Upper lobe of right lung (tissue), 1 donor: ENCODE measurements at places on chromosomes 6 and 20. TPM values are rescaled to one million over a fixed set of nuclear protein-coding genes. Genes with fewer than 3 reads are reported as not detected.
A peak's percentile ranks its signal among the peaks of the same experiment; 100 is the strongest.

CAGE1 gene
- not detected for total RNA-seq

SLC22A23 gene
- 19.2 TPM for total RNA-seq

SCAF8 gene
- total RNA-seq: 38.8 TPM

R3HDML gene
- total RNA-seq: not detected

AVP gene
- not detected for total RNA-seq

DNMT3B gene
- 0.84 TPM for total RNA-seq

GRCh38 chr6:25366903-25367545 lies 87.8 kb downstream of the CARMIL1 start:
- no peak overlapping the region for H3K4me3 ChIP-seq
- H3K27ac ChIP-seq: no peak overlapping the region
- H3K36me3 ChIP-seq: no peaks in the 10 kb centered on the region
- H3K27me3 ChIP-seq: no peaks in the 10 kb centered on the region
- no peak for DNase-seq
- H3K4me1 ChIP-seq: peaks cover 36% of the 10 kb centered on the region

DNA sequence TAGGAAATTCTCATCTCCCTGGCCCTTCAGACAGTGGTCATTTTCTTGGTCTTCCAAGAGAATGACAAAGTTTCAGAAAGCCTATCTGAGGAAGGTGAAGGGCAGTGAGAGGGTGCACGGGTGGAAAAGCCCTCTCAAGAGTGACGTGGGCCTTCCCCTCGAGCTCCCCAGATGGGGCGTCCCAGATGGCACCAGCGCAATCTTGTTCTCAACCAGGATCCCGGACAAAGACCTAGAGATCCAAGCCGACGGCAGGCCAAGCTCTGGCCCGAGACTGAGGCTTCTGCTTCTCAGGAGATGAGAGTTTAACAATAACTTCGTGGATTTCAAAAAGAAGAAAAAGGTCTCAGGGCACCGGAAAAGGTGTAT lies 797 bp upstream of the ZNF133 start:
- H3K27ac ChIP-seq: peak overlapping the region; percentile 99
- peaks cover 7% of the 10 kb centered on the region for H3K36me3 ChIP-seq
- peaks cover 6% of the 10 kb centered on the region for H3K27me3 ChIP-seq
- H3K4me1 ChIP-seq: peaks cover 10% of the 10 kb centered on the region

DNA sequence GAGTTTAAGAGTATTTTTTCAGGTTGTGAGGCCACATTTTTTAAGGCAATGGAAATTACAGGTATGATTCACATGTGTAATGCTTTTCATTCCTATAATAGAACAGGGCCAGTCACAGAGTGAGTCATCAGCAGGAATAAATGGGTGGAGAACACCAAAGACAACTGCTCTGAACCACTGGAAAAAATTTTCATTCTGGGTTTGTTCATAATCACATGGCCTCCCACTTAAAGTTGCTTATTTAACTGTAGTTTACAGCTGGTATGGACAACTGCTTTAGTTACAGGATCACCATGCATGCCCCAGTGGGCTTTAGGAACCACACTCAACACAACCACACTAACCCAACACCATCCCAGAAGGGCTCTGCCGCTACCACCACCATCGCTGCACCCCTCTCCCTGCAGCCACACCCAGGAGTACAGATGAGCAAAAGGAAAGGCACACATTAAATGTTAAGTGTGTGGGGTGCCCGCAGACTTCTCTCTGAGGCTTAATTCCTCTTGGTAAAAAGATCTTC lies 107.0 kb upstream of the DST start:
- H3K27me3 ChIP-seq: no peaks in the 10 kb centered on the region
- no peak overlapping the region for H3K27ac ChIP-seq
- no peaks in the 10 kb centered on the region for H3K36me3 ChIP-seq

GRCh38 chr6:40227735-40228134 lies 293.5 kb upstream of the MOCS1 start:
- no peaks in the 10 kb centered on the region for H3K27me3 ChIP-seq
- no peaks in the 10 kb centered on the region for H3K4me1 ChIP-seq
- no peak for DNase-seq
- H3K4me3 ChIP-seq: no peak overlapping the region

DNA sequence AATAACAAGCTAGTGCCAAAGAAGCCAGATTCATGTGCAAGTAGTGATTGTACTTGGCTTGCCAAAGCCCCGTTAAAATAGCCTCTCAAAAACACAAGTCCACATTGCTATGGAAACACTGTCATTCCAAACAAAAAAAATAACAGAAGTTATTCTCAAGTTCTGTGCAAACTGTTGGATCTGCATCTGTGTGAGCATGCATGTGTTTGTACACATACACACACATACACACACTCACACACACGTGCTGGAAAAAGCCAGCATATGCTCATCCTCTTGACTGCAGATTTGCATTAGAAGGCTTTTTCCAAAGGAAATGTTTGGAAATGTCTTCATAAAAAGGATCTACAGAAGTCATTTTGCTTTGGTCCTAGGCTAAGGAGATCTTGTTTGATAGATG lies 13.4 kb upstream of the CBLN4 start:
- no peaks in the 10 kb centered on the region for H3K27me3 ChIP-seq
- no peak for DNase-seq
- no peaks in the 10 kb centered on the region for H3K36me3 ChIP-seq
- H3K4me3 ChIP-seq: no peak overlapping the region

DNA sequence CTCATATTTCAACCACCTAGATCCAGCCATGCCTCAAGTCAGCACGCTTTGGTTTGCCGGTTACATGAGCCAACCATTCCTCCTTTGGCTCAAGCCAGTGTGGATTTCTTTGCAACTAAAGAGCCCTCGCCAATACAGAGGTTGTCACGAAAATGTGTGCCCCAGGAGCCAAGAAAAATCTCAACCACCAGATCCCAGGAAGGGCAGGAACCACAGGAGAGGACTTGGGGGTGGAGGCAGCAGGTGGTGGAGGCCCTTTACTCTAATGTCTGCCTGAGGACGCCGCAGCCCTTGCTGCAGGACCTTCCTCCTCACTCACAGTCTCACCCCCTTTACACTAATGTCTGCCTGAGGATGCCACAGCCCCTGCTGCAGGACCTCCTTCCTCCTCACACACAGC lies 144.8 kb upstream of the PHACTR3 start:
- DNase-seq: no peak
- no peaks in the 10 kb centered on the region for H3K4me1 ChIP-seq
- H3K27me3 ChIP-seq: no peaks in the 10 kb centered on the region
- no peak overlapping the region for H3K4me3 ChIP-seq
- no peaks in the 10 kb centered on the region for H3K36me3 ChIP-seq

GRCh38 chr6:167331565-167331964 lies 6.7 kb downstream of the TTLL2 start:
- H3K27ac ChIP-seq: no peak overlapping the region
- H3K4me1 ChIP-seq: no peaks in the 10 kb centered on the region
- no peak for DNase-seq
- no peaks in the 10 kb centered on the region for H3K27me3 ChIP-seq

- DNase-seq: no peak
- no peaks in the 10 kb centered on the region for H3K36me3 ChIP-seq
- H3K4me3 ChIP-seq: no peak overlapping the region
- no peaks in the 10 kb centered on the region for H3K4me1 ChIP-seq
Measured at GRCh38 chr6:86407128-86407527, 530.2 kb upstream of the HTR1E start.

DNA sequence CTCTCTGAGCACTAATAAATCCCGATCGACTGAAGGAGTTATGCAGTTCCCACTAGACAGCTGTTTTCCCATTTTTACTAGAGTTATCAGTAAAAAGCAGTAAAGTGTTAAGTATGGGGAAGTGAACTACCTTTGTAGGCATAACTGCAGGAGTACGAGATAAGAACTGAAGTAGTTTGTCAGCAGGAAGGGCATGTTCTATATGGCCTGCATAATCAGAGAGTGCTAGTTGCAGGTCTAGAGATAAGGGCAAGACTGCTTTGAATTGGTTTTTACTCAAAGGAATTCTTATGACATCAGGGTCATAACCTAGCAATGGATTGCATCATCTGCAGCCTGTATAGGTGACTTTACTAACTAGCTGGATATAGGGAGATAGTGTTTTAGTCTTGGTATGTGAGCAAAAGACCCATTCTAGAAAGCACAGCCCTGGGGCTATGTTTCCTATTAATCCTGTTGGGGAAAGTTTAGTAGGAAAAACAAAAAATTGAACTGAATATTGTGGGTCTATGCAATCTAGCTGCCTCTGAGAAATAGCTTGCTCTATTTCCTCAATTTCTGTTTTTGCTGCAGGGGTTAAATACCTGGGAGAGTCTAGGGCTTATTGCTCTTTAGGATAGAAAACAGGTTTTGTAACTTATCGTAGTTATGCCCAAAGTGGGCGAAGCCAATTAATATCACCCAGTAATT lies 22.6 kb upstream of the CRISP1 start:
- H3K27me3 ChIP-seq: no peaks in the 10 kb centered on the region
- H3K27ac ChIP-seq: no peak overlapping the region
- H3K4me3 ChIP-seq: no peak overlapping the region
- DNase-seq: no peak
- H3K36me3 ChIP-seq: no peaks in the 10 kb centered on the region
- no peaks in the 10 kb centered on the region for H3K4me1 ChIP-seq

GRCh38 chr6:87702589-87702945 lies 534 bp upstream of the AKIRIN2 start:
- no peak for DNase-seq
- no peaks in the 10 kb centered on the region for H3K36me3 ChIP-seq
- no peaks in the 10 kb centered on the region for H3K27me3 ChIP-seq
- peaks cover 19% of the 10 kb centered on the region for H3K4me1 ChIP-seq
